ENCODE measurements at places on chromosomes 2 and 18. TPM values are rescaled to one million over a fixed set of nuclear protein-coding genes. Genes with fewer than 3 reads are reported as not detected.

The LBX2 gene
- total RNA-seq = not detected

The SERPINB10 gene
- total RNA-seq = not detected

The SLC23A3 gene
- total RNA-seq = 0.63 TPM

The SH3RF3 gene
- total RNA-seq = 22.5 TPM

The REG3G gene
- not detected for total RNA-seq

The SNORC gene
- total RNA-seq = 2.8 TPM

The ZNF385B gene
- total RNA-seq = 18.2 TPM

The GTF2A1L gene
- total RNA-seq = 1.6 TPM

The MTHFD2 gene
- 26.3 TPM for total RNA-seq

The HAAO gene
- total RNA-seq = 1.3 TPM

The TNFRSF11A gene
- total RNA-seq = 0.63 TPM

The AQP12B gene
- total RNA-seq = not detected

The TMEM178A gene
- total RNA-seq = 32.2 TPM

The IL36A gene
- total RNA-seq = not detected

The ADRA2B gene
- not detected for total RNA-seq

The GPR55 gene
- not detected for total RNA-seq

The REG1A gene
- total RNA-seq = not detected

The ARHGEF33 gene
- total RNA-seq = 6.9 TPM

The MDH1B gene
- total RNA-seq = 4.7 TPM

The SLC4A3 gene
- 34.4 TPM for total RNA-seq

The SULT1C2 gene
- total RNA-seq = 0.31 TPM

The RGPD4 gene
- not detected for total RNA-seq

The ANKRD39 gene
- total RNA-seq = 16.3 TPM

The MOCOS gene
- 0.31 TPM for total RNA-seq

The TCF23 gene
- total RNA-seq = not detected

The CABYR gene
- total RNA-seq = 26.6 TPM

The ABCG8 gene
- 0.31 TPM for total RNA-seq

The GTF3C2 gene
- 56.7 TPM for total RNA-seq

The GKN2 gene
- not detected for total RNA-seq

The CNGA3 gene
- total RNA-seq = 6.3 TPM

The ERBB4 gene
- total RNA-seq = 151 TPM

The CHRNA1 gene
- not detected for total RNA-seq

The MYL12A gene
- 39.1 TPM for total RNA-seq

The ALPP gene
- not detected for total RNA-seq

The GREB1 gene
- 3.8 TPM for total RNA-seq

The MALL gene
- total RNA-seq = 1.3 TPM
